ENCODE measurements at places on chromosomes 6 and 20.
A peak's percentile ranks its signal among the peaks of the same experiment; 100 is the strongest.

DNA sequence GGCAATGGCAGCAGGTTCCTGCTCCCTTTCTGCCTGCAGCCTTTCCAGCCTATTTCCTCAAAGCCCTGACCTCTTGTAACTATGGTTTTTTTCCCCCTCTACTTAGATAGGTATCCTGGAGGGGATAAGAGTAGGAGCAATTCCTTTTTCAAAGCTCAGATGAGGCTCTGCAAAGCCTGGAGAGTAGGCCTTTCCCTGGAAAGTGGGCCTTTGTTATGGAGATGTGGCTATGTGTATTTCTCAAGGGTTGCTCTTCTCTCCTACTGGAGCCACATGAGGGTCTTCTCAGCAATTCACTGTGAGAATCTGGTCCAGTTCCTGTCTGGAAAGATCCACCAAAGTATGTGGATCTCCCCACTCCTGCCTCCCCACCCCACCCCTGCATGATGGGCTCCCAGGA is 96.0 kb downstream of the DTD1 start:
- no peak for DNase-seq

DNA sequence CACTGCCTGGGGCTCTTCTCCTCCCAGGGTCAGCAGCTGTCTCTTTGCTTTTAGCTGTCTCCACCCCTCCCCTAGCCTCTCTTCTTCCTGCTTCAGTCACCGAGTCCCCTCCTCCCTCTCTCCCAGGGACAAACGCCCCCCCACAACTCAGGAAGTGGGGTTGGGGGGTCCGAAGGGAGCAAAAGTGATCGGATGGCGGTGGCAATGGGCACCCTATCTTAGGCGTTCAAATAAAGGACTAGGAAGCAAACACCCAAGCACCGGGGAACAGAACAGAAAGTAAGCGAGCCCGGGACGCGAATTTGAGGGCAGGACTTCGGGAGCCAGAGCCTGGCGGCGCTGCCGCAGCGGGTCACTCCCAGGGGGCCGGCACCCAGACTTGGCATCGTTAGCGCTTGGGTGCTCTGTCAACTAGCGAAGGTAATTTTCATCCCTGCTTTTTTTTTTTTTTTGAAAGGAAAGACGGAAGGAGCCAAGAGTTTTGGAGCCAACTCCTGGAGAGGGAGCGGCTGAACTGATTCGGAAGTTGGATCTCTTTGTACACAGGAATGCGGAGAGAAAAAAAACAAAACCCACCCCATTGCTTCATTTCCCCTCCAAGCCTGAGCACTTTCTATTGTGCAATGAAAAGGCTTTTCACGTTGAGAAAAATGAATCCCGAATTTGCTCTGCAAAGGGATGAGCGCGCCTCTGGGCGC is 815 bp upstream of the ITPR3 start:
- DNase-seq: no peak

DNA sequence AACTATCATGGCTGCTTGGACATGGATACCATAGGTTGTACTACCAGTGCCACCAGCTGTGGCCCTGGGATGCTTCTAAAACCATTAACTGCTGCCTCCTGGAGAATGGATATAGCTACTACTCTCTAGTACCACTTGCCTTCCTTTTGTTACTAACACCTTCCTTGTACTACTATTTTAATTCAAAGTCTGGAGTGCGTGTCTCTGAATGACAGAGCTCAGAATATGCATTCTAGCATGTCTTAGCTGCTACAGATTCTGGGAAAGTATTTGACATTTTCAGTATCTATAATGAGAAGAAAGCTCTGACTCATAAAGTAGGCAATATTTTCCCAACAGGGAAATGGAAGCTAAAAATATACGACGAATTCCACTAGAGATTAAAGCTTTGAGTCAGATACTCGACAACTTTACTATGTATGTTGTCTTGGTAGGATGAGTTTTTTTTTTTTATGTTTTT is 112.3 kb downstream of the PFDN4 start:
- DNase-seq: peak; percentile 25

DNA sequence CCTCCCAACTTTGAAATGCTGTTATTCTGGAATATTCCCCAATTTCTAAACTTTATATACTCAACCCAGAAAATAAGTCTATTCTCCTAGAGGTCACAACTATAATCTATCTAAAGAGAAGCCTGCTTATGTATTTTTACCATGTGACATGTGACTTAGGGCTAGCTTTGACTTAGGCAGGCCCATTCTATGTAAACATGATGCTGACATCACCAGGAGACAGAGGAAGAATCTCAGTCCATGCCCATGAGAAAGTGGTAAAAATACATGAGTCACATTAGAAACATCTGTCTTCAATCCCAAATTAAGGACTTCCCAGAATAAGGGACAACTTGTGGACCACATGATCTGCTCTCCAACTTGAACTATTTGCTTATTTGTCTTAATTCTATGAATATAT is 113.6 kb upstream of the ID4 start:
- DNase-seq: peak; percentile 16

- no peak for DNase-seq
Observed at GRCh38 chr6:13763740-13764381, 50.5 kb downstream of the MCUR1 start.

DNA sequence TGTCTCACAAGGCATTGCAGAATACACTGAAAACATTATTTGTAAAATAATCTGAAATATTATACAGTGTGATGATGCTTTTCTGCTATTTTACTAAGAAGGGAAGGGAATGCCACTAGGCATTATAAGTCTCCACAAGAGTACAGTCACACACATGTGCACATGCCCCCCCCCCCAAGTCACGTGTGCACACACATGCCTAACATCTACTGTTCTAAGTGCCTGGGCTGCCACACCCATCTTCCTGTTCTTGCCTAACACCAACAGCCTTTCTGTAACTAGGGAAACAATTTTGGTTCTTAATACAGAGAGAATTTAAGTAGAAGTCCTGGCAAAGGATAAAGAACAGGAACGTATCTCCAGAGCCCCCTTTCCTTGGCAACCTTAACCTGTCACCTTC is 58.2 kb upstream of the BCLAF1 start:
- DNase-seq: no peak

DNA sequence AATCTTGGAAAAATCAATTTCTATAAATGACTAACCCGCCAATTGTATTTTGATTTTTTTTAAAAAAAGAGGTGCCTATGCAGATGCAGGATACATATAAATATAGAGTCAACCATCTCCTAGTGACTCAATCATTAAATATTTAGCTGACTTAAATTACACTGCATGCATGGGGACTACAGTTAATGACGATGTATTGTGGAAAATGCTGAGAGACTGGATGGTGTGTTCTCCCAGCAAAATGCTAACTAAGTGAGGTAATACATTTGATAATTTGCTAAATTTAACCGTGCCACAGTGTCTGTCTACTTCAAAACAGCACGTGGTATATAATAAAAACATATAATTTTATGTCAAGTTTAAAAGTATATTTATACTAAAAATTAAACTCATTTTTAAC is 341.6 kb downstream of the PRKN start:
- DNase-seq: no peak

- no peak for DNase-seq
Observed at GRCh38 chr20:20452254-20452676, 84.4 kb downstream of the INSM1 start.

GRCh38 chr6:134686071-134686470 is 263.8 kb downstream of the ALDH8A1 start:
- DNase-seq: no peak

DNA sequence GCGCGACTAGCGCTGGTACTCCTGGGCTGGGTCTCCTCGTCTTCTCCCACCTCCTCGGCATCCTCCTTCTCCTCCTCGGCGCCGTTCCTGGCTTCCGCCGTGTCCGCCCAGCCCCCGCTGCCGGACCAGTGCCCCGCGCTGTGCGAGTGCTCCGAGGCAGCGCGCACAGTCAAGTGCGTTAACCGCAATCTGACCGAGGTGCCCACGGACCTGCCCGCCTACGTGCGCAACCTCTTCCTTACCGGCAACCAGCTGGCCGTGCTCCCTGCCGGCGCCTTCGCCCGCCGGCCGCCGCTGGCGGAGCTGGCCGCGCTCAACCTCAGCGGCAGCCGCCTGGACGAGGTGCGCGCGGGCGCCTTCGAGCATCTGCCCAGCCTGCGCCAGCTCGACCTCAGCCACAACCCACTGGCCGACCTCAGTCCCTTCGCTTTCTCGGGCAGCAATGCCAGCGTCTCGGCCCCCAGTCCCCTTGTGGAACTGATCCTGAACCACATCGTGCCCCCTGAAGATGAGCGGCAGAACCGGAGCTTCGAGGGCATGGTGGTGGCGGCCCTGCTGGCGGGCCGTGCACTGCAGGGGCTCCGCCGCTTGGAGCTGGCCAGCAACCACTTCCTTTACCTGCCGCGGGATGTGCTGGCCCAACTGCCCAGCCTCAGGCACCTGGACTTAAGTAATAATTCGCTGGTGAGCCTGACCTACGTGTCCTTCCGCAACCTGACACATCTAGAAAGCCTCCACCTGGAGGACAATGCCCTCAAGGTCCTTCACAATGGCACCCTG is 1.6 kb downstream of the TPBG start:
- peak; percentile 26 for DNase-seq

GRCh38 chr20:1879934-1880333 is 15.3 kb upstream of the SIRPA start:
- no peak for DNase-seq

- no peak for DNase-seq
Observed at GRCh38 chr6:145824344-145824743, 9.7 kb upstream of the FBXO30 start.

- peak; percentile 7 for DNase-seq
Observed at GRCh38 chr6:53679446-53679933, 13.9 kb upstream of the KLHL31 start.

DNA sequence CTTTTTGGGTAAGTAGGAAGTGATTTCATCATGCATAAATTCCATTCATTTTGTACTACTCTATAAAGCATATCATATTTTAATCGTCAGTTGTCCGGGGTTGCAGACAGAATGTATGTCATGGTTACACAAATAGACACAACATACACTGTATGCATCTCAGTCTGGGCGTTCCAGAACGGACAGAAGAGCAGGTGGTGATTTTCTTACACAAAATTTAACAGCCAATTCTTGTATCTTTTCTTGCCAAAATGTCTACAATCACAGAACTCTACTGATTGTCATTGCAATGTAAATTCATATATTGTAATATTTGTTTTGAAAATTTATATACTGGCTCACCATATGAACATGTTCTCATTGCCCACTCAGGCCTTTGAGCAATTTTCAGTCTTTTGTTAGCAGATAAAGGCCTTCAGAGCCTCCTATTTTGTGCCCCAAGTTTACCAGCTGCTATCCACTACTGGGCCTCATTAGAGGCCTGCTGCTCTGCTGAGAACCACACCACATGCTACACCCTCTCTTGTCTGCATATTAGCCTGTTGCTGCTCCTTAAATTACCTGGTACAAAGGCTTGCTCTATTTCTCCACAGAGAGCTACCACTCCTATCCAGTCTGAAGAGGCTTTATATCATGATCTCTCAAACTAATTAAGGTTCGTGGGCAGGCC is 61.5 kb downstream of the PRDM13 start:
- no peak for DNase-seq

DNA sequence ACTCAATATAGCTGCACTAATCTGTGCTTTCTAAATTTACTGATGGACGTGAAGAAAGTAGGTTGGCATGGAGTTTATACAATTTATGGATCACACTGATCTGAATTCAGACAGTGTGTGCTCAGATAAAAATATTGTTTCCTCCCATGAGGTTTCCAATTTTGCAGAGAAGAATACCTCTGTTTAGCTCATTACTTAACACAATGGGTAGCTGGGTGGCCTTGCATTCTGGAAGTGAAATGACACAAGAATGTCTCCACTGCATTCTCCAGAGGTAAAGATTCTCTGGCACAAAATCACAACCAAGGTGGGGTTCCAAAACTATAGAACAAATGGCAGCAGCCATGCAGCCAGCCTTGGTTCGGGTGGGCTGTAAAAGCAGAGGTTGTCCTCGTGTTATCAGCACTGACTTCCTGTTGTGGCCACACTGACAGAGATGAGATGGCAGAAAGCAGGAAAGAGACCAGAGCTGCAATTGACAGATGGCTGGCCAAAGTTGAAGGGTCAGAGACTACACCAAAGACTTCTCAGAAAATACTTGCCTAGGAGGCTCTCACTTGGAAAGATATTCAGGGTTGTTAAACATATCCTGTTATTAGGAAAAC is 50.2 kb downstream of the HDAC2 start:
- DNase-seq: no peak

- peak; percentile 41 for DNase-seq
Observed at GRCh38 chr20:561437-562231, 18.0 kb upstream of the CSNK2A1 start.

GRCh38 chr6:141790921-141791320 is 341.8 kb upstream of the GJE1 start:
- no peak for DNase-seq

DNA sequence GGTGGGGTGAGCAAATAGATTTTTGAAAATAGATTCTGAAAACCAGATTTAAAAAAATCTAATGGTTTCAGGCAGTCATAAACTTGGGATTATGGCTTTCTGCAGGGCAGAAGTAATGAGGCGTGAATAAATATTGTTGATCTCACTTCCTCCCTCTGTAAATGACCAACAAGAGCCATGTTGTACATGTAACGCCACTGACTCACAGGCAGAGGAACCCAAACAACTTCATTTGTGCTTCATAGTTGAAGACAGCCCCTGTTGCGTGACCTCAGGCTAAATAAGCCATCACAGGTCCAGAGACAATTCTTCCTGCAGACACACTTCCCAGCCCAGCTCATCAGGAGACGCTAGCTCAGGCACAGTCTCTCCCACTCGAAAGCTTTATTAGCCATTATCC is 59.1 kb upstream of the F13A1 start:
- DNase-seq: no peak

GRCh38 chr6:118253741-118254140 is 294.4 kb upstream of the PLN start:
- no peak for DNase-seq

DNA sequence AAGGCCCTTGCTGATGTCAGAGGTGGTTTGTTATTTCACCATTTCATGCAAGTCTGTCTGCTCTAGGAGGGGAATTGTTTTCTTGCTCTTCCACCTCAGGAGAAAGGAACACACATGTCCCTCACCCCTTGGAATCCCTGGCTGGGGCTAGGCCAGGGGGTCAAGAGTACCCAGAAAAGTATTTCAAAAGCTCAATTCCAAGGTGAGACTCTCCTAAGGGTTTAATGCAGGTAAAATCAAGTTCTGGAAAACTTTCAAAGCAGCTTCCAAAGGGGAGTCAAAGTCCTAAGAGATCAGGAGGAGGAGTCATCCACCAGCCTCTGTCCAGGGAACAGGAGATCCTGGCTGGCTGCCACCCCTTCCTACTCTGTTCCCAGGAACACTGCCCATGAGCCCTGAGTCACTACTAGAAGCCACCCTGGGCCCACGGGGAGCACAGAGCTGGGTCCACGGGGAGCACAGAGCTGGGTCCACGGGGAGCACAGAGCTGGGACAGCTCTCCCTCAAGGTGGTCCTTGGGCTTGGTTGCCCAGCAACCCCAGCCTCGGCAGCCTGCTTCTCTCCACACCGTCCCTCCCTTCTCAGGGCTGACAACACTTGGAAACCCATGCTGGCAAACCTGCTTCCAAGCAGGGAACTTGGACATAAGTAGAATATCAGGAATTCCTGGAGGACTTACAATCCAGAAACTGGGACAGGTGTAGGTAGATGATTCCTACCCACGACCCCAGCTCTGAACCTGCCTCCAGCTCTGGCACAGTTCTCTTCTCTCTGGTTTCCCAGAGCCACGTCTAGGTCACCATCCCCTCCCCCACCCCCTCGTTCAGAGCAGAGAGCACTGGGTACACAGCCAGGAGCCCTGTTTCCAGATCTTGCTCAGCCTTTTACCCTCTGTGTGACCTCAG is 35.3 kb upstream of the CDKN1A start:
- peak; percentile 72 for DNase-seq

- no peak for DNase-seq
Observed at GRCh38 chr6:9621276-9621675, 793.6 kb downstream of the TFAP2A start.
